ENCODE measurements at places on chromosomes 4 and X. TPM values are rescaled to one million over a fixed set of nuclear protein-coding genes. Genes with fewer than 3 reads are reported as not detected.

ATP2B3 gene
- not detected for total RNA-seq

GUCY1A1 gene
- total RNA-seq = 1.4 TPM

PYURF gene
- 60.3 TPM for total RNA-seq

UGT2A1 gene
- not detected for total RNA-seq

UCP1 gene
- 0.34 TPM for total RNA-seq

DNA sequence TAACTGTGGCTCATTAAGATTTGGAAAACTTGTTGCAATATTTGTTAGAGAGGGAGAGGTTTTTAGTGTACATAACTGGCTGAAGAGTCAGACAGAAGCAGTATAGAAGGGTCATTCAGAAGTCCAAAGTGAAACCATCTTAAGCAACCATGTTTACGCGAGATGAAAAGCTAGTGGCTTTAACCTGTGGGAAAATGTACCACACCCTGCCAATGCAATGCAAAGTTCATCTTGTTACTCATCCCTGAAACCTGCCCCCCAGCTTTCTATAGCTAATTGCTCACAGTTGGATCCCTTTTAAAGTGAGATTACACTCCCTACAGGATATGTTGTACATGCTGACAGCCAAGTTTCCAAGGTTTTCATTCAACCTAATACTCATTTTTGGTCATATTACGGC lies 96.7 kb upstream of the RAPGEF2 start:
- DNase-seq = peak; percentile 77

GRCh38 chr4:35247047-35247446 lies 997.3 kb downstream of the ARAP2 start:
- no peak for DNase-seq

GRCh38 chrX:129653181-129653970 lies 1.4 kb downstream of the APLN start:
- DNase-seq = no peak

GRCh38 chr4:149752729-149753128 lies 62.9 kb downstream of the IQCM start:
- no peak for DNase-seq

- peak; percentile 54 for DNase-seq
Observed at GRCh38 chrX:39855748-39856129, 242.0 kb downstream of the BCOR start.

- no peak for DNase-seq
Observed at GRCh38 chrX:133323431-133323830, 91.9 kb downstream of the GPC4 start.

DNA sequence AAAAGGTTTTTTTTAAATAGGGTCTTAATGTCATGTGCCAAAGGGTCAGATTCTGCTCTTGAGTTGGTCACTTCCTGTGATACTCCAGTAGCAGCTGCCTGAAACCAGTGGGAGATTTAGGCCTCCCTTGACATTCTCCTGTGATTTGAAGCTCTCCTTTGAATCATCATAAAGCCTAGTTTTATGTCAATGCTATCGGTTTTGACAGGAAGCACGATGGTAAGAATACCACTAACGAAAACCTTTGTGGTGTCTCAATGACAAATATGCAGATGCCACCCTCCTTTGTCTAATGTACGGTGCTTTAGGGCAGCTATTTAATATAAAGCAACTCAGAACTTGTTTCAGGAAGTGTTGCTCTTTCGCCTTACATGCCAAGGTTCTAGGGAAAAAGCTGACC lies 44.2 kb downstream of the CCNI start:
- DNase-seq = no peak

GRCh38 chr4:173001571-173001970 lies 167.0 kb upstream of the GALNT7 start:
- DNase-seq = no peak

DNA sequence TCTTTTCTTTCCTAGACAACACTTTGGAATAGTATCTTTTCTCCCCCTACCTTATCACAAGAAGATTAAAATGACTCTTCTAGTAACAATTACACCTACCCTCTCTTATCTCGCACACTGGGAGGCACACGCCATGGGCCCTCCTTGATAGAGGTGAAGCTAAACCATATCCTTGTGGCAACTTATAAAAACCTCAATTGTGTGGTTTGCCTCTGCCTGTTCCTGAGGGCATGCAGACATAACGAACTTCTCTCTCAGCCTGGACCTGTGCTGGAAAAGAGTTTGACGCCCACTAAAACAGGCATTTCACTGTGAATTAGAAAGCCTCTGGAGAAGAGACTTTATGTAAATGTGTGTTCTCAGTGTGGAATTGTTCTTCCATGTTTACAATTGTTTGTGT lies 141.2 kb downstream of the NDST3 start:
- peak; percentile 48 for DNase-seq

- DNase-seq = no peak
Observed at GRCh38 chrX:22616867-22617266, 344.2 kb downstream of the CBLL2 start.

DNA sequence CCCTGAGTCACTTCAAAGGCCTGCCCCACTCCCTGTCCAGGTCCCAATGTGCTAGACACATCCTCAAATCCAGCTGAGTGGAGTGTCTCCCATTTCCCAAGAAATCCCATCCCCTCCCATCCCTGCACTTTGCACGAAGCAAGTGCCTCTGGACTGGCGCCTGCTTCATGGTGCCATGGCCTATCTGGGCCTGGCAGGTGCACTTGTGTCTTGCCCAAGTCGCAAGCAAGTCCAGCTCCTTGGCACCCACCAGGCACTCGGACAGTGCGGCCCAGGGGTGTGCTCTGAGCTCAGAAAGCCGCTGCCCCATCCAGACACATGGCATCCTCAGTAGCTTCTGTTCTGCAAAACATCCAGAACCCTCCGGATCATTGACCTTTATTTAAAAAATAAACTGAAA lies 97.4 kb downstream of the DCTD start:
- no peak for DNase-seq

GRCh38 chrX:29952016-29952415 lies 263.3 kb upstream of the MAGEB2 start:
- DNase-seq = no peak
